ENCODE measurements at places on chromosomes 6 and 20.

GRCh38 chr6:38533064-38533463 lies 106.7 kb downstream of the BTBD9 start:
- no peak for DNase-seq

DNA sequence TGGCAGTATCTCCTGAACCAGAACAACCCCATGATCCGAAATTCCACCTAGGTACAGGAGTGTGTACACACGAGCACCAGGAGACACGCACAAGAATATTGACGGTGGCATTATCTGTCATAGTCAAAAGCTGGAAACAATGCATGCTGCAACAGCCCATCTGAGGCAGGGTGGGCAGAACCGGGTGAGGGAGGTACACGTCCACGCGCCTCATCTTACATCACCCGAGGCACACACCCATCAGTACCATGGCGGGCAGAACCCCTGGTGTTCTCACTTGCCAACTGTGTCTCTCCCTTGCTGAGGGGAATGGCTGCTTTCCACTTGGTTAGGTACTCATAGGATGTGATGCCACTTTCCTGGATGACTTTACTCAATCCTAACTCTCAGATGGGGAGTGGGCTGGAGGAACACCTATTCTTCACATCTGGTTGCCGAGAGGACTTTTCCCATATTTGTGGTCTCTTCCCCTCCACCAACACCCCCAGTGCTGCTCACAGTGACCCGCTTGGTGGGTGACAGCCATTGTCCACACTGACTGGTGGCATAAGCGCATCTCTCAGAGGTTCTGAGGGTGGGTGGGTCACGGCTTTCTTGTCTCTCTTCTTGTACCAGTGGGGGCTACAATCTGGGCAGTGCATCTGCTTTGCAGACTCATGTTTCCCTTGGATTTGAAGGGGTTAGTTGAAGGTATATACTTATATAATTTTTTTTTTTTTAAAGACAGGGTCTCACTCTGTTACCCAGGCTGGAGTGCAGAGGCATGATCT lies 13.5 kb downstream of the PPP1R3G start:
- no peak for DNase-seq

DNA sequence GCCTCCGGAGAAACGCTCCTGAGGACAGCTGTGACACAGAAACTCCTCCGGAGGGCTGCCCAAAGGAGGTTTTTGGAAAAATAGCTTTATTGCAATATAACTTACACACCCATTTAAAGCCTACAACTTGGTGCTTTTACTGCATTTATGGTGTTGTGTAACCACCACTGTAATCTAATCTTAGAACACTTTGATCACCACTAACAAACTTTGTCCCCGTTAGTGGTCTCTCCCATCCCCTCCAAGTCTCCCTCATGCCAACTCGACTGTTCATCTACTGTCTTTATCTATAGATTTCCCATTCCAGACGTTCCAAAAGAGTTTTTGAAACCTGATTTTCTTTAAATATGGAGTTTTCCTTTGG lies 62.8 kb downstream of the SYNJ2 start:
- no peak for DNase-seq

DNA sequence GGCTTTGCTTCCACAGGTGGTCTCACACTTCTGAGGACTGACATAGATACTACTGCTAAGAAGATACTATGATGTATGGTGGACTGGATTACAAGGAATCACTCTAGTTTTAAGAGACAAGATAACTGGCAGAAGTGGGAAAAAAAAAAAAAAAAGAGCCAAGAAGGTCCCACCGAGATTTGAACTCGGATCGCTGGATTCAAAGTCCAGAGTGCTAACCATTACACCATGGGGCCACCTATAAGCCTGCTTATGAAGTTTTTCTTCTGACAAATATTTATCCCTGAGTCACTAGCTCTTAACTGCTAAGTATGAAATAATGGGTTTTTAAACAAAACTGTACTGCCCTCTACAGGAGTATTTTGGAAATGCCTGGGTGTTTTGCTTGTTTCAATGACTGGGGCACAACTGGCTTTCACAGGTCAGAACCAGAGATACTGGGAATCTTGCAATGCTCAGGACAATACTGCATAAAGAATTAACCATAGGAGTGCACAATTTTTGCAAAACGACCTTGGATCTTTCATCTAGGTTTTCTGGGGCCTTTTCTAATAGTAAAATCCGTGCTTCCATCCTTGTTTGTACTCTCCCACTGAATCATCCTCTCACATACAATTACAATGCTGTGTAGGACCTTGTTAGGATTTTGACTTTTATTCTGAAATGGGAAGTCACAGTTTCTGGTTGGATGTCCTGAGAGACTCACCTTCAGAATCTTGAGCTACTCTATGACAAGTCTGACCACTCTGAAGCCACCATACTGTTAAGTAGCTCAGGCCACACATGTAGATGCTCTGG lies 116.3 kb downstream of the OR2B2 start:
- DNase-seq = peak; percentile 59

DNA sequence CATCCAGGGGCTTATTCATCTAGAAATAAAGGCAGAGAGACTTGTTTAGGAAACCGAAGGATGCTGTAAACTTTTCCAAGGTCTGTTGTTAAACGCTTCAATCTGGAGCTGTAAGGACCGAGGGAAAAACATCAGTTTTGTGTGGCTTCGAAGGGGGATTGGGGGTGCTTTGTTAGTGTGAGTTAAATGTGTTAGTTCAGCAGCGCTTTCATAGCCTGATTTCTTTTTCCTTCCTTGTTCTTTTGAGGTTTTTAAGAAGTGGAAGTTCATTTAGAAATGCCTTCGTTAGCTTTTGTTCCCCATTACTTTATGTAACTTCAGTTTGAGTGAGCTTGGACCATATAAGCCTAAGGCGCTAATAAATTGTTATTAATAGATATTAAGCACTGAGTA lies 1.5 kb downstream of the ANKS1A start:
- DNase-seq = no peak

GRCh38 chr6:7241709-7242645 lies 71.0 kb downstream of the SSR1 start:
- no peak for DNase-seq

DNA sequence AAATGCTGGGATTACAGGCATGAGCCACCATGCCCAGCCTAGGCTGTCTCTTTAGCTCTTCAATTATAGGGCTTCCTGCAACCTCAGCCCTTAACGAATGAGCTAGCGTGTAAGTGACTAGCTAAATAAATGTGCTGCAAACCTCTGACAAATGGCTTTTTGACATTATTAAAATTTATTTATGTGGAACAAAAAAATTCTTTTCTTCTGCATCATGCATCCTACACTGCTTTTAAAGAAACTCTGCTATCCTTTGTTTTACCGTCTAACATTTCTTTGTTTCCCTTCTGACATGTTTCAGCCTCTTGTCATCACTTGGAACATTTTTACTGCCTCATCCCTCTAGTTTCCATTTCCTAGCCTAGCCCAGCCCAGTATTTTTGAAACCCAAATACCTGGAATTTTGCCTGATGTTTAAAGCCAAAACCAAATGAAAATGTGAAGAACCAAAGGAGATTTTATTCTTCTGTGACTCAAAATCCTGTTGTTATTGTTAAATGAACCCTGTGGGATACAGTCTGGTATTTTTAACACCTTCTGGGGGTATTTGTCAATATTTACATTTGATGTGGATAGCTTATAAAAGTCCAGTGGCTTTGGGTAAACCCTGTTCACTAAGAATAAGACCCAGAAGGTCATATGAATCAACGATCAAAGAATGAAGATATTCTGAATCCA lies 9.5 kb downstream of the NT5E start:
- DNase-seq = no peak

DNA sequence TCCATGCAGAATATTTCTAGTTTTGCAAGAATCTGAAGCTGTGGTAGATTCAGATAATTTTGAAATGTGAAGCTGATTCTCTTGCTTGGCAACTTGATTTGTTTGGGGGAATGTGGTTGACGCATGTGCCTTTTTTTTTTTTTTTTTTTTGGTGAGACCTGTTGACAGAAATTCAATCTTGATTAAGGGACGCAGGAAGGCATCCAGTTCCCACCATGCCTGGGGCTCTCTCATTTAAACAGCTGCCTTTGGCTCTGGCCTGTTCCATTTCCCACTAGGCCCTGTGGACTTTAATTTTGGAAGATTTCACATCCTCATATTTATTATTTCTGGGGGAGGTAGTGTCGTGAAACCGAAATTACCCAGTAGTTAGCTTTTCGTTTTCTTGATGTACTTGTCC lies 8.6 kb downstream of the TPX2 start:
- no peak for DNase-seq

GRCh38 chr6:34362909-34363680 lies 29.4 kb downstream of the NUDT3 start:
- no peak for DNase-seq

DNA sequence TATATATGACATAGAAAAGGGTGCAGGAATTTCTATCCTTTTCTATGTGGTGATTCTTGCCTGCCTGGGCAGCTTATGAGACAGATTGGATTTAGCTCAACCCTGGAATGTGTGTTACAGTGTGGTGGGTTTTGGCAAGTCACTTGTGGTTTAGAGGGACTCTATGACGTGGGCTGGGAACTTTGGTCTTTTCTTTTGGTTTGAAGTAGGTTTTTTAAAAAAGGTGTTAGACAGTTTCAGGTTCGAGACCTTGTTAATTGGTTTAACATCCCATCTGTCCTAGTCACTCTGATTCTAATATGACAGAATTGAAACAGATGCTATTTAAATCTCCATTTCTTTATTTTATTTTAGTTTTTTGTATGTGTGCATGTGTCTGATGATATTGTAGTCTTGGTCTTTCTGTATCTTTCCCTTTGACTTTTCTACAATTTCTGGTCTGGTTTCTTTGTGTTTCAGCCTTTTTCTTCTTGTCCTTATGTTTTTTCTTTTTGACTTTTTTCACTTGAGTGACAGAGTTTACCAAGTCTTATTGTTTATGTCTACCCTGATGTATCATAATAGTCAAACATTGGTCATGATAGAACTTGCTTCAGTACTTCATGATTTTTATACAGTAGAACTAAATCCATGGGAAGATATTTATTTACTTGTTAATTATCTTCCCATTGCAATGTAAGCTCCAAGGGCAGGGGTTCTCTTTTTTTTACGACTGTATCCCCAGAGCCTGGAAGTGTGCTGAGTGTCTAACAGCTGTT lies 174.3 kb downstream of the CDKAL1 start:
- no peak for DNase-seq

DNA sequence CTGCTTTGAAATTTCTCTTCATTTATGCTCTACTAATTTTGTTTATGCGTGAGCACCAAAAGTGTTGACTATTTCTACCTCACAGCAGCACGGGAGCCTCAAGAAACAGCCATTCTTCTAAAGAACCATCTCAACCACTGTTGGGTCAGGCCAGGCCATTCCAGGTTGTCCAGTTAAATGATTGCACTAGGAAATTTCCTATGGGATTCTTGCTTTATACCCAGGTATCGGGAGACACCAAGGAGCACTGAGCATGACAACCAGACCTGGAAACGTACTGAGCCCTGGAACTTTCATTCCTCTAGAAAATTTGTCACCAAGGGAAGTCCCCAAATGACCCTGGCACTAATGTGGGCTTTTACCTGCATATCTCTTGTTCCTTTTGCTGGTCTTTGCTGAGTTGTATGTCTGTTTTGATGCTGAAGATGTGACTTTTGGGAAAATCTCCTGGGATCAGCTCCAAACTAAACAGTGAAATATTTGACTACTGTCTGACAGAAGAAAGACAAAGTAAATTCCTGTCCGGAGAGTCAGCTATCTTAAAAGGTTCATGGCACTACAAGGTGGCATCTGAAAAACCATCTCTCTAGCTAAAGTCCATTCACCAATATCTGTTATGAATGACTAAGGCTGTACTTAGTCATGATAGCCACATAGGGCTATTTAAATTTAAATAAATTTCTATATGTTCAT lies 70.5 kb downstream of the SNAP25 start:
- DNase-seq = no peak

DNA sequence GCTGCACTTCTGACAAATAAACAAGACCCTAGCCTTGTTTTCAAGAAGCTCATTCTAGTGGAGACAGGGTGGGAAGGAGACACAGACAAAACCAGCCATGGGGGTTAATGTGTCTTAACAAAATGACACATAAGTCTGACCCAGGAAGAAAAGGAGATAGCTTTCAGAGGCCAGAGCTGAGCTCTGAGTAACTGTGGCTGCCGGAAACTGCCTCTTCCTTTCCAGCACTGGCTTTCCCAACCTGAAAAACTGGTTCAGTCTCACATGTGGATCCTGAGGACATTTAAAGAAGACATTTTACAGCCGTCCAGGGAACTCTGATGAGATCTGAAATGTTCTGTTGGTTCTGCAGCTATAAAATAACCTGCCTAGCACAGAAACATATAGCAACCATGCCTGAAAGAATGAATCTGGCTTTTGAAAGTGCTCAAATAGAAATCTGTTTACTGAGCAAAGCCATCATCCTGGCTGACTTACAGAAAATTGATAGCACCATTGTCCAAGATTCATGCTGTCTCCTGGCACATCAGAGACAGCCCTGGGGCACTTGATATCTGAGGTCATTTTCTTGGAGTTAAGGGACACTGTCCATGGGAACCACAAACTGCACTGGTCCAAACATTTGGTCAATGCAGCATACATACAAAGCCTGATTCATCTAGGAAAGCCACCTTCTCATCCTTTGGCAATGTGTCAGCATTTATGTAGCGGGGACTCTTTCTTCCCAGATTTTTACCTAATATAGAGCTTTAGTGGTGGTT lies 83.2 kb upstream of the PAX1 start:
- no peak for DNase-seq

DNA sequence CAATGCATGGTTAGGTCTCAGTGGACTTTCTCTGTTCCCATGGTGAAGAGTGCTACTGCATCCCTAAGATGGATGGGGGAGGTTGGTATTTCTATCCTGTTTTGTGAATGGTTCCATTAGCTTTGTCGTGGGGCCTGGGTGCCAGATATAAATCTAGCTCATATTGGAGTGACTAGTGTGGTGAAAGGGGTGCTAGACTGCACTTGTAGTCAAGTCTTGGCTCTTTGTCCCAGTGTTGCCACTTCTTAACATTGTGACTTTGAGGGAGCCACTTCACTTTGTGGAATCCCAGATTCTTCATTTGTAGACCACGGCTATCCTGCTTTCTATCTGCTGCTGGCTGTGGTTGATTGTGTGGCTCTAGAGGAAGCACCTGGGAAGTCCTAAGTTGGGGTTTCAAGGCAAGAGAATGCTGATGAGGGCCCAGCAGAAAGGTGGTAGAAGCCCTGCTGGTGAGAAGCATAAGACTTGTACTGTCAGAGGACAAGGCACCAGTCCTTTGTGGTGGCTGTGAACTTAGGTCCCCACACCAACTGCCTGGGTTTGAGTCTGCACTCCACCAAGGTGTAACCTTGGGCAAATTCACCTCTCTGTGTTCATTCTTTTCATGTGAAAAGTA lies 44.1 kb downstream of the VAPB start:
- DNase-seq = no peak

- no peak for DNase-seq
These were observed 485.2 kb downstream of the GRIK2 start for GRCh38 chr6:101878554-101879276.

- DNase-seq = no peak
These were observed 152.4 kb downstream of the SOBP start for GRCh38 chr6:107642095-107642860.

DNA sequence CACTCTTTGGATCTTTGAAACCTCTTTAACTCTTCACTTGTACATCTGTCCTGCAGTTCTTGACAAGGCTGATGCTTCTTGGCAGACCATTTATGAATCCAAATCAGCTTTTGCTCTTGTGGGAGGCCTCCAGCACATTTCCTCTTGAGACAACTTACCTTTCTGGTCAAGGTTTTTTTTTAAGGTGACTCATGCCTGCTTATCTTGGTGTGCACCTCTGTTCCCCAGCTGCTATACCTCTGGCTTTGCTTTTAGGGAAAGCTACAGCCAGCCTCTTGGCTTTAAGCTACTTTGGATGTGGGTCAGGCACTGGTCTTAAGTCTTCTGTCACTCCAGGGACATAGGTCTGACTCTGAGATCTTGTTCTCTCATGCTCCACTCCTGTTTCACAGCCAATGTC lies 106.5 kb downstream of the PHF3 start:
- no peak for DNase-seq

GRCh38 chr6:150991487-150991886 lies 126.0 kb downstream of the MTHFD1L start:
- no peak for DNase-seq

All from activated T-cell treated with anti-CD3 and anti-CD28 coated beads, Interleukin-2, amount 50 U/mL, for 48 hours (primary cell).